Skin of body (tissue), 3 donors: ENCODE measurements at places on chromosomes 5 and 9. TPM values are rescaled to one million over a fixed set of nuclear protein-coding genes. Genes with fewer than 3 reads are reported as not detected.

IRX1 gene
- 14.4 TPM for total RNA-seq

PCDHB7 gene
- 1.1 TPM for total RNA-seq

DNA sequence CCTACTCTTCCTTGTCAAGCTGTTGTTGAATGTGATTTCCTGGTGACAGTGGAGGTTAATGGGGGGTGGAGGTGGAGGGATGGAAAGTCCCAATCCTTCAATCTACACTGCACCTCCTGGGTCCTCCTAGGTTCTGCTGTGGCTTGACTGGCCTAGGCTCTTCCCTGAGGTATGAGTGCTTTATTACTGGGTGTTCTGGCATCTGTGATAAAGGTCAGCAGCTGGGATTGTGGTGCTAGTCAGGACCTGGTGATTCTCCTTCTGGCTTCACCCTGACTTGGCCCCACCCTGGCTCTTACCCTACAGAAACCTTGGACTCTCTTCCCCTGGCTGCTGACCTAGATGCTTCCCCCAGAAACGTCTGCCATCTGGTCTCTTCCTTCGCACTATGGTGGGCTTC, 194.3 kb downstream of the ARHGEF28 start:
- DNase-seq, result no peak

MAP1B gene
- 44.1 TPM for total RNA-seq

SLIT3 gene
- 42.4 TPM for total RNA-seq

LCN15 gene
- not detected for total RNA-seq

KCNIP1 gene
- total RNA-seq, result 2.5 TPM

GRCh38 chr9:19629488-19629887, 159.3 kb downstream of the SLC24A2 start:
- DNase-seq, result no peak

- DNase-seq, result no peak
Measured at GRCh38 chr5:141532726-141533125, 43.8 kb downstream of the PCDHGC5 start.

OGN gene
- 281 TPM for total RNA-seq

ALDH7A1 gene
- 54.3 TPM for total RNA-seq

PDE8B gene
- 5.3 TPM for total RNA-seq

- no peak for DNase-seq
Measured at GRCh38 chr5:139342423-139342723, 719 bp downstream of the PAIP2 start.

GRCh38 chr5:116576053-116576713, 1.6 kb upstream of the SEMA6A start:
- DNase-seq, result peak; percentile 80

TPPP gene
- total RNA-seq, result 1.1 TPM

SPINK4 gene
- not detected for total RNA-seq

DNA sequence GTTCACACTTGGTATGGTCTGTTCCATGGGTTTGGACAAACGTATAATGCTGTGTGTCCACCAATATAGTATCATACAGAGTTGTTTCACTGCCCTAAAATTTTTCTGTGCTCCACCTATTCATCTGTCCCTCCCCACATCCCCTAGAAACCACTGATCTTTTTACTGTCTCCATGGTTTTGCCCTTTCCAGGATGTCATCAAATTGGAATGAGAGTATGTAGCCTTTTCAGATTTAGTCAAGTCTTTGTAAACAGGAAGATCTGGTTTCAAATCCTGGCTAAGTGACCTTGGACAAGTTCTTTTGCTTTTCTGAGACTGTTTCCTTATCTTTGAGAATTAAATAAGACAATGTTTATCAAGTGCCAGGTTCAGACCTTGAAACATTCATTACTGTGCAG, 13.2 kb upstream of the LVRN start:
- no peak for DNase-seq

DNA sequence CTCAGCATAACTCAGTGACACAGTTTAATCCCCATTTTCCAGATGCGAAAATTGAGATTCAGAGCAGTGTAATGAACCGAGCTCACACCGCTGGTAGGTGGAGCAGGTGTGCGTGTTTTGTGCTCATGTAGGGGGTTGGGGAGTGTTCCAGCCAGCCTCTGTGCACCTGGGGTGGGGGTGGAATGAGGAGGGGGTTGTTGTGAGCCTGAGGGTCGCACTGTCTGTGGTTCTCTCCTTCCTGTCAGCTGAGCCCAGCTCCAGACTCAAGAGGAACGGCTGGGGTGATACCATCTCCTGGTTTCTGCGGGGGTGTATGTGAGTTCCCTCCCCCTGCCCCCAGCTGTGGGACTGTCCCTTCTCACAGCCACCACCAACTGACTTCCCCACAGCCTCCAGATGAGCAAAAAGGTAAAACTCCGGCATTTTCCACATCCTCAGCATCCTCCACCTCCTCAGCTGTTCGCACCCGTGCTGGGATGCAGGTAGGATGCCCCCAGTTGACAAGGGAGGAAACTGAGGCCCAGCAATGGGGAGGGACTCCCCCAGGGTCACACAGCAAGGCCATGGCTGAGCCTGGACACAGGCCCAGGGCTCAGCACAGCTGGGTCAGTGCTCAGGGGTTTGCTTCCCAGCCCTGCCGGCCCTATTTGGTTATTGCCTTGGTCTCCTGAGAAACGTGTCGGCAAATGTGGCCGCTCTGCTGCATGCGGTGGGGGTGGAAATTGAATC, 2.1 kb downstream of the SH2D3C start:
- no peak for DNase-seq

AMBP gene
- total RNA-seq, result 0.30 TPM

SLC25A48 gene
- total RNA-seq, result 2.4 TPM

DNA sequence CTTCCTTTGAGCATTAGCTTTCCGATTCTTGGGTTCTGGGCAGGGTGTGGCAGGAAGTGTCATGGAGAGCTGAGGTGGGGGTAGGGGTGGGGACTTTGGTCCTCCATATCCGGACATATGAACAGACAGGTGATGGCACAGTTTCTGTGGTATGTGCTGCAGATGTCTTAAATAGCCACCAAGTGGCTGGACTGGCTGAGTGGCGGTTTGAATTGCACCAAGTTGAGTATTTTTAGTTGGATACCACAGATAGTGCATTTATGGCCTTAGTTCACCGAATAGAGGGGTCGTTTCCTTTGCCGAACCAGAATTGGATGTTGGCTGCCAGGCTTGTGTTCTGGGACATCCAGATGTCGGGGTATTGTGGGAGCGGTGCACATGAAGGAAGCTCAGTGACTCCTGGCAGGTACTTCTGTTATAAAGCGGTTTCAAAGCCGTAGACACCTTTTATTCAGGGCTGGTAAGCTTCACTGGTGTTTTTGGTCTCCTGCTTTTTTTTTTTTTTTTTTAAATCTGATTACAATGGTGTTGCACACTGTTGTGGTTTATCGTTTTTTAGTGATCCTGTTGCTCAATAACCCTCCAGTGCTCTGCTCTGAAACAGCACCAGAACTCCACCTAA, 15.1 kb upstream of the TNFAIP8 start:
- DNase-seq, result no peak

ADAMTSL1 gene
- 37.1 TPM for total RNA-seq

POU5F2 gene
- total RNA-seq, result 4.9 TPM

GRCh38 chr5:5751498-5751897, 329.0 kb downstream of the ICE1 start:
- no peak for DNase-seq

DNA sequence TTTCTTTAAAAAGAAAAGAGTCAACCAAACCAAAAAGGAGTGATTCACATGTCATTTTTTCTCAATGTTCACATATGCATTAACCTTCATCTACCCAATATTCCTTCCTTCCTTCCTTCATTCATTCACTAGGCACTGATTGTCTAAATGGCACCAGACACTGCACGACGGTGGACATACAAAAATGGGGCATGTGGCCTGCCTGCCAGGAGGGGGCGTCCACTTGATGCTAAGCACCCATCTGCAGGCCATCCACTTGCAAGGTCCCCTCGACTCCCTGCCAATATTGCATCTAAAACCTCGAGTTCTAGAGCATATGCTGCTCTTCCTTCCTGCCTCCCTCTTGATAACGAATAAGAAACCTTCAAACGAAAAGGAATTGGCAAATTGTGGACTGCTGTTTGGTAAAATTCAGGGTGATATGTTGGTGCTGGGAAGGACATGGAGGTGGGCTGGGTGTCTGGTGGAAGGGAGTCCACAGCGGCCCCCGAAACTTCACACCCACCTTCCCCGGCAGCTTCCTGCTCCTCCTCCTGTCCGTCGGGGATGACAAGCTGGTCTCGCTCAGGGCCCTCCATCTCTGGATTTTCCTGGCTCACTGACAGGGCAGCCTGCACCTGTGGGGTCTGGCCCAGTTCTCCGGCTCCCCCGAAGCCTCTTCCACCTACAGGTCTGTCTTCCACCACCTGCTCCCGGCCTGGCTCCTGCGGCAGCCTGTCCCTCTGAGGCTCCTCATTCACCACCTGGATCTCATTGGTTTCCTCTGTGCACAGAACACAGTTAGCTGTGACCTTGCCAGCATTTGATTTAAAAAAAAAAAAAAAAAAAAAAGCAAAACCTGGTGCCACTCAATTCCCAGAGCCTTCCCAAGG, 64.3 kb downstream of the GOLM1 start:
- no peak for DNase-seq

PAEP gene
- not detected for total RNA-seq

GRCh38 chr5:99543841-99544240, 615.0 kb upstream of the CHD1 start:
- no peak for DNase-seq
